Neural progenitor cell (in vitro differentiated cells): ENCODE measurements at places on chromosomes 4 and X.

DNA sequence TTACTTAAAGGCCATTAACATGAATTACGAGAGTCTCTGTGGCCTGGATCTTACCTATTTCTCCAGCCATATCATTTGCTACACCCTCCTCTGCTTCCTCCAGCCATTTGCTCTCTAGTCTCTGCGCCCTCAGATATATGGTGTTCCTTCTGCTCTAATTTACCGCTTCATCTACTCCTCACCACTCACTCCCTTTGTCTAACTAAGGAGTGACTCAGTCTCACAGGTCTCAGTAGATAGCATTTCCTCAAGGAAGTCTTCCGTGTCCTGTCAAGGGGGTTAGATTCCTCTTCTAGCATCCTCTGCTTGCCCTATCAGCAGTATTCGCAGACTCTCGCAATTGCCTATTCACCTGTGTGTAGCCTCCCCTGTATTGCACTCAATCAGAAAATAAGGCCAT is 892.1 kb upstream of the INTU start:
- H3K4me1 ChIP-seq, result no peaks in the 10 kb centered on the region
- H3K4me3 ChIP-seq, result no peak overlapping the region
- H3K27me3 ChIP-seq, result no peaks in the 10 kb centered on the region
- no peaks in the 10 kb centered on the region for H3K36me3 ChIP-seq
- DNase-seq, result no peak
- no peak overlapping the region for H3K27ac ChIP-seq

GRCh38 chrX:150032742-150033141 is 94.5 kb upstream of the EOLA2 start:
- peak; percentile 57 for DNase-seq
- no peaks in the 10 kb centered on the region for H3K27me3 ChIP-seq
- H3K27ac ChIP-seq, result peak overlapping the region; percentile 51
- H3K4me3 ChIP-seq, result no peak overlapping the region

GRCh38 chrX:107731831-107732502 is 43.6 kb downstream of the TSC22D3 start:
- no peaks in the 10 kb centered on the region for H3K36me3 ChIP-seq
- H3K27me3 ChIP-seq, result no peaks in the 10 kb centered on the region
- H3K4me1 ChIP-seq, result peaks cover 36% of the 10 kb centered on the region
- DNase-seq, result peak; percentile 36

GRCh38 chr4:74157154-74157553 is 764 bp upstream of the MTHFD2L start:
- H3K4me1 ChIP-seq, result peaks cover 18% of the 10 kb centered on the region
- no peak overlapping the region for H3K27ac ChIP-seq
- no peak for DNase-seq
- no peaks in the 10 kb centered on the region for H3K36me3 ChIP-seq
- peak overlapping the region; percentile 66 for H3K4me3 ChIP-seq

DNA sequence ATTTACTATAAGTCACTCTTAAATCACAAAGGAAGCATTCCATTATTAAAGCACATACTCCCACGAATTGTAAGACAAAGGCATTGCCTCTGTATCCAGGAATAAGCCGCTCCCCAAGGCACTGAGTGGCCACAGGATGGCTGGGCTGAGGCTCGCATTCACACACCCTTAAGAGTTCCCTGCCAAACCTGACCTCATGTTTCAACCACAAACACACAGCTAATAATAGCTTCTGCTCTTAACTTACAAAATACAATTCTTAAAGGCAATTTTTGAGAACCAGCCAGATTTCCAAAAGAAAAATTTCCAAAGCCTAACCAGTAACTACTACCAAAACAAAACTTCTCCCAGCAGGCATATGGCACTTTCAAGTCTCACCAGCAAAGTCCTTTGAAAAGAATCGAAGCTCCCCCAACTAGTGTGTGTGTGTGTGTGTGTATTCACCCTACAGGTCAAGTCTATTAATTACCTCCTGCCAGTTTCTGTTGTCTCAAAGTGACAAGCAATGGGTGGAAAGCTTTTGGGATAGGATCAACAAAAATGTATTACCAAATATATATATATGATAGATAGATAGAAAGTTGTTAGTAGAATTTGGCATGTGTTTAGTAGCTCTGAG is 36.0 kb downstream of the ARHGAP6 start:
- H3K4me3 ChIP-seq, result no peak overlapping the region
- no peak overlapping the region for H3K27ac ChIP-seq
- no peaks in the 10 kb centered on the region for H3K36me3 ChIP-seq
- no peak for DNase-seq
- no peaks in the 10 kb centered on the region for H3K4me1 ChIP-seq

GRCh38 chrX:24154490-24155034 is 5.0 kb downstream of the ZFX start:
- peaks cover 19% of the 10 kb centered on the region for H3K36me3 ChIP-seq
- DNase-seq, result no peak
- H3K4me1 ChIP-seq, result peaks cover 24% of the 10 kb centered on the region
- no peaks in the 10 kb centered on the region for H3K27me3 ChIP-seq

DNA sequence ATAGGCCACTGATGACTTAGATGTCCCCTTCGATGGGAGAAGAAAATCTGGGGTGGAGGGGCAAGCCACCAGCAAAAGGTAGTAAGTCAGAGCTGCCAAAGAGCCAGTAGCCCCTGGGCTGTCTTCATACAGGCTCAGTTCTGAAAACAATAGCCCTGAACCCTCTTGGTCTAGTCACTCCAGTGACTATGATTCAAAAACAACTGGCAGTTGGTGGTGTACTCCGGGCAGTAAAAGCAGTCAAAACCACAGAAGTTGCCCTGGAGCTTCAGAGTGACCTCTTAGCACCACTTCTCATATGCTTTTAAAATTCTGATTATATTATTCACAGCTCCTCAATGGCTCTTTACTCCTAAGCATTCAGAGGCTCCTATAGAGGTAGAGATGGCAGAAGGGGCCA is 164.3 kb upstream of the MAMLD1 start:
- no peaks in the 10 kb centered on the region for H3K36me3 ChIP-seq
- no peaks in the 10 kb centered on the region for H3K27me3 ChIP-seq
- no peak overlapping the region for H3K4me3 ChIP-seq
- no peak for DNase-seq
- no peak overlapping the region for H3K27ac ChIP-seq

DNA sequence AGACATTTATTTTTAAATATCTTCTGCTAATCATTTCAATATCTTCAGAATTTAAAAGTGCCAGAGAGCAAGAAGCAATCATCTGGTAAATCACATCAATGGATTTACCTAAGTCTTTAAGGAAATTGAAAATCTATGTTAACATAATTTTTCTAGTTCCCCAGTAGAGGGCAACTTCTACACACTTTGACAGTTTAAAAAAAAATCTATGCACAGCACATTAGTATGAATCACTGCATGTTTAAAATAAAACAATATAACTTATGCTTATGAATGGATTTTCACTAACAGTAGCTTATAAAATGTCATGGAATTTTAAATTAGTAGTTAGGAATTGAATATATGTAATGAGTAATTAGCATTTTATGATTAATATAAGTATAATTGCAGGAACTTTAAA is 126.5 kb downstream of the REELD1 start:
- H3K4me1 ChIP-seq, result no peaks in the 10 kb centered on the region
- DNase-seq, result no peak
- H3K27me3 ChIP-seq, result no peaks in the 10 kb centered on the region
- H3K4me3 ChIP-seq, result no peak overlapping the region
- H3K27ac ChIP-seq, result no peak overlapping the region

GRCh38 chrX:101785142-101785541 is 125.5 kb upstream of the ARMCX2 start:
- no peaks in the 10 kb centered on the region for H3K36me3 ChIP-seq
- DNase-seq, result no peak
- H3K27me3 ChIP-seq, result no peaks in the 10 kb centered on the region
- no peak overlapping the region for H3K4me3 ChIP-seq
- no peak overlapping the region for H3K27ac ChIP-seq

- no peak overlapping the region for H3K27ac ChIP-seq
- no peaks in the 10 kb centered on the region for H3K27me3 ChIP-seq
- no peak for DNase-seq
- peaks cover 10% of the 10 kb centered on the region for H3K4me1 ChIP-seq
- H3K36me3 ChIP-seq, result no peaks in the 10 kb centered on the region
These were observed 4.7 kb upstream of the TSPYL2 start for GRCh38 chrX:53077207-53078197.
